HT1080 (cell line): ENCODE measurements at places on chromosomes 3 and 15.

- no peak for DNase-seq
Measured at GRCh38 chr15:78429477-78429876, 8.5 kb upstream of the IREB2 start.

DNA sequence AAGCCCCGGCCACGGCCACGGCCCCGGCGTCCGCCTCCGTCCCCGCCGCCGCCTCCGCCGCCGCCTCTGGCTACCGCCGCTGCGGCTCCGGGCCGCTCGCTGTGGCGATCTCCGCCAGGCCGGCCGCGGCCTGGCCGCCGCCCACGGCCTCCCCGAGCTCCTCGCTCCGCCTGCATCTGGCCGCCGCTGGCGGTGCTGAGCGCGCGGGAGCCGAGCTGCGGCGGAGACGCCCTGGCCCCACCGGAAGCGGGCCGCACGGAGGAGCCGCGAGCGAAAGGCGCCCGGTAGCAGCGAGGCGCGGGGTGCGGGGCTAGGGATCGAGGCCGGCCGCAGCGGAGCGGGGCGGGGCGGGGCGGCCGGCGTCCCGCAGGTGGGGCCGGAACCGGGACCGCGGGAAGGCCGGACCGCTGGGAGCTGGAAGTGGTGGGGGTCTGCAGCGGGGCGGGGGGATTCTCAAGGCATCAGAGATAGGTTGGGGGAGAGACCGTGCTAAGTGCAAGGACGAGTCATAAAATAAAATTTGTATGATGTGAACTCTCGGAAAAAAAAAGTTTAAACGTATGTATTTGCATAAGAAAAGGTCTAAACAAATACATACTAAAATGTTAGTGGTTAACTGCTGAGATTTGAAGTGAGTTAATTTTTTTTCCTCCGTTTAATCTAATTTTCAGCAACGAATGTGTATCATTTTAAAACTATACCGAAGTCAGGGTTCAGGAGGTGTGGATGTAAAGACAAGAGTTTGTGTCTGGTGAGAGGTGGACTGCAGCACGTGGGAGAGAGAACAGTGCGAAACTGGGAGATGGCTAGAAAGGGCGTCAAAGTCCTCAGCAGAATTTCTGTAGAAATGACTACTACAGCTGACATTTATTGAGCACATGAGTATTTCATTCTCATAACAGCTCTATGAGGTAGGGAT is at the start of gene AVEN:
Gene AVEN, minus strand, starts transcription at position 334 of the 919 bp plus-strand sequence. Its CDS starts 158 bp downstream, at position 176.
- DNase-seq, result no peak

DNA sequence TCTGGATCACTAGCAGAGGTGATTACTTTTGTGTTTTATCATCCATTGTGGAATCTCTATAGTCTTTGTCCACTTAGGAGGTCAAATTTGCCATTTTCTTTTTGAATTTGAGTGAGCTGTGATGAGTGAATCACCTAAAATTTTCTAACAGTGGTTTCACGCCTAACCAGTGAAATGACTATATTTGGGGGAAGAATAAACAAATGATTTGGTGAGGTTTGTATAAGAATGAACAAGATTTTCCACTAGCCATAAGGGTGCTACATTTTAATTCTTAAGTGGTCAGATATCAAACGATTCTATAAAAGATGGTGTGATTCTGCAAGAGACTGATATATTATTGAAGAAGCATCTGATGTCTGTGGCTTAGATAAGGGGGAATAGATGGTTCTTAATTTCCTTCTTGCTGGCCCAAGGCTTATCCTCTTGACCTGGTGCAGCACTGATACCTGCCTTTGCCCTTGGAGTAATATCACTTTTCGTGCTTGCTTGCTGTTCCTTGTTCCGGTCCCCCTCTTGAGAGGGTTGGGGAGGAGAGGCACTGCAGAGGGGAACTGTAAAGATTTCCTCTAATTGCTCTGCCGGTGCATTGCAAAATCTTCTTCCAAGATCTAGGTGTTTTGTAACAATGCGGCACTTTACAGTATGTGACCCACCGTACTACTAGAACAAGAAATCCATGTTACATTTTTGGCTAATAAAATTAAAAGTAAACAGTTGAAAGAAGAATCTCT is 14.5 kb downstream of the C3orf20 start:
- DNase-seq, result no peak

- DNase-seq, result no peak
Measured at GRCh38 chr3:59935025-59935424, 885.2 kb upstream of the CFAP20DC start.

GRCh38 chr3:115931581-115931980 is 308.3 kb downstream of the GAP43 start:
- no peak for DNase-seq

- no peak for DNase-seq
Measured at GRCh38 chr3:43061101-43061895, 44.6 kb downstream of the POMGNT2 start.

- peak; percentile 93 for DNase-seq
Measured at GRCh38 chr3:150106740-150107428, 136.2 kb upstream of the PFN2 start.

- DNase-seq, result no peak
Measured at GRCh38 chr15:58410353-58410752, 21.4 kb upstream of the LIPC start.

DNA sequence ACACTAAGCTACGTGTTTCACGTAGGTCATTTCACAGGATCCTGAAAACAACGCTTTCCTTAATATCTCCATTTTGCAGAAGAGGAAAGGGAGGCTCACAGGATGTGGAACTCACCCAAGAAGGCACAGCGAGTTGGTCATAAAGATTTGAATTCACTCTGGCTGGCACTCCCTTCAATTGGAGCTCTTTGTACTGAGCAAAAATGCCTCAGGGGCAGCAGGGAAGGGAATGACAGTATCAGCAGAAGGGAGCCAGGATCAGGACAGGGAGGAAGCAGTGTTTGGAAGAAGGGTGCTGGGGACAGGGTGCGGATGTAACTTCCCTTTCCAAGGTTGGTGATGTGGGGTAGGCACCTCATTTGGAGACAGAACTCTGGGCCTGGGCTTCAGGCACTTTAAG is 1.1 kb upstream of the ST6GAL1 start:
- no peak for DNase-seq

DNA sequence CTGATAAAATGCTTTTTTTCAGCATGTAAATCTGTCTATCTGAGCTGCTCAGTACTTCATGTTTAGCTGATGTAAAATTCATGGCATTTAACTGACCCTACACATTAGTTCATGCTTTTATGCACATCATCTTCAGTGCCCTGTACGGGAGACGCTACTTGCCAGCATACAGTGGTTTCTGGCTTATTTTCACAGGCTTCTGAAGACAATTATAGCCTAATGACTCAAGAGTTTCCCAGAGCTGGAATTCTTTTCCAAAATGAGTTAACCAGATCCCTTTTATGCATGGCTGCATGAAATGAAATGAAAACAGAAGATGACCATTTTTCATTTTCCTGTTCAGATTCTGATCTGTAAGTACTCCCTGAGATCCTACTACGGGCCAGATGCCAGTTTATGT is 1061.5 kb downstream of the ROBO2 start:
- peak; percentile 9 for DNase-seq

DNA sequence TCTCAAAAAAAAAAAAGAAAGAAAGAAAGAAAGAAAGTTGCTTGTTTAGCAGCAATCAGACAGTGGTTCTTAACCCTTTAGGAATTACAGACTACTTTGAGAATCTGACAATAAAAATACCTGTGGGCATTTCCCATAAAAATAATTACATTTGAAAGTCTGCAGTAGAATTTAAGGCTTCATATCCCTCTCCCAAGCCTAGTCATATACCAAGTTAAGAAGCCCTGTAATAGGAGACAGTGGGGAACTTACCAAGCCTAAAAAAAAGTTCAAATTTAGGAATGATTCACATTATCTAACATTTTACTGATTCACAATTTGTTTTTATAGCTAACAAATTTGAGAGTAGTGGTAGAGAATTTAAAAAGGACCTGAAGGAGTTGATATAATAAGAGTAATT is 47.5 kb downstream of the LRRFIP2 start:
- DNase-seq, result no peak

- no peak for DNase-seq
Measured at GRCh38 chr15:70578196-70578595, 185.2 kb downstream of the UACA start.

DNA sequence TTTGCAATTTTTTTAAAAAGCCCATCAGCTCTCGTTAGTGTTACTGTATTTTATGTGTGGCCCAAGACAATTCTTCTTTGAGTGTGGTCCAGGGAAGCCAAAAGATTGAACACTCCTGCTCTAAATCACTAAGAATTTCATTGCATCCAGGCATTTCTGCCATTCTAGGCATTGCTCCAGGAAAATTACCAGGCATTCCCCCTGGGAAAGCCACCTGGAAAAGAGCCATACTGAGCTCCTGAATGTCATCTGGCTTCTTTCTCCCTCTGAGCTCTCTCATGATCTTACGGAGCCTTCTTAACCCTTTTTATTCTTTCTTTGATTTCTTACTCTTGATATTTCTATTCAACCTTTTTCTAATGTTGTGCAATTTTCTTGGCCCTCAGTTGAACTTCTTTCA is 202.2 kb downstream of the DOCK3 start:
- DNase-seq, result no peak

- peak; percentile 62 for DNase-seq
Measured at GRCh38 chr15:62389885-62390790, 225.1 kb upstream of the C2CD4B start.
